ENCODE measurements at places on chromosomes 2 and 18. TPM values are rescaled to one million over a fixed set of nuclear protein-coding genes. Genes with fewer than 3 reads are reported as not detected.

- no peak for DNase-seq
Observed at GRCh38 chr2:128651000-128651399, 332.3 kb upstream of the HS6ST1 start.

DNA sequence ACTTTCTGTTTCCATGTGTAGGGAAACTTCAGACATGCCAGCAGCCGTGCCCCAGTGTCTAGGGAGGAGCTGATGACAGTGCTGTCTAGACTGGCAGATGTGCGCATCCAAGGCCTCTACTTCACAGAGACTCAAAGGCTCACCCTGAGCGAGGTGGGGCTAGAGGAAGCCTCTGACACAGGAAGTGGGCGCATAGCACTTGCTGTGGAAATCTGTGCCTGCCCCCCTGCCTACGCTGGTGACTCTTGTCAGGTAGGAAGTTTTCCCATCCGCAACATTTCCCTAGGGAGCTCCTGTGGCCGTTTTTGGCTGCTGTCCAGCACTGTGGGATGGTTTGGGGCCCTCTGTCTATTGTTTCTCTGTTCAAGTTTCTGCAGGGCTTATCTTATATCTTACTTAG, 143.1 kb upstream of the TTC39C start:
- DNase-seq = no peak

Gene SERPINB2
- 5.3 TPM for polyA plus RNA-seq

DNA sequence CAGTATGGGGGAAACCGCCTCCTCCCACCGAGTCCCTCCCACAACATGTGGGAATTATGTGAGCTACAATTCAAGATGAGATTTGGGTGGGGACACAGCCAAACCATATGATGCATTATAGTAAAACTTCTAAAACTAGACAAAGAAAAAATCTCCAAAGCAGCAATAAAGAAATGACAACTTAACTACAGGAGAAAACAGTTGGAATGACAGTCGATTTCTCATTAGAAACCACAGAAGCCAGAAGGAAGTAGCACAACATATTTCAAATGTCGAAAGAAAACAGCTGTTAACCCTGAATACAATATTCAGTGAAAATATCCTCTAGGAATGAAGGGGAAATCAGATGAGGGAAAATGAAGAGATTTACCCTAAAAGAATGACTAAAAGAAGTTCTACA, 53.5 kb upstream of the TCF4 start:
- DNase-seq = no peak

DNA sequence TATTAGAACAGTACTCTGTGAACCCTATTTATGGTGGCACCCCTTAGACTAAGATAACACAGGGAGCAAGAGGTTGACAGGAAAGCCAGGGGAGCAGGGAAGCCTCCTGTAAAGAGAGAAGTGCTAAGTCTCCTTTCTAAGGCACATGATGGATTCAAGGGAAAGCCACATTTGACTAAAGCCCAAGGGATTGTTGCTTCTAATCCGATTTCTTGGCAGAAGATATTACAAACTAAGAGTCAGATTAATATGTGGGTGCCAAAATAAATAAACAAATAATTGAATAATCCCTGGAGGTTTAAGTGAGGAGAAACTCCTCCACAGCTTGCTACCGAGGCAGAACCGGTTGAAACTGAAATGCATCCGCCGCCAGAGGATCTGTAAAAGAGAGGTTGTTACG, 333.2 kb downstream of the SOX11 start:
- no peak for DNase-seq
